ENCODE measurements at places on chromosomes 12 and 14.

- DNase-seq: no peak
Observed at GRCh38 chr12:2804393-2805142, 7.9 kb upstream of the ITFG2 start.

GRCh38 chr12:96152164-96152563 lies 42.0 kb upstream of the ELK3 start:
- DNase-seq: no peak

DNA sequence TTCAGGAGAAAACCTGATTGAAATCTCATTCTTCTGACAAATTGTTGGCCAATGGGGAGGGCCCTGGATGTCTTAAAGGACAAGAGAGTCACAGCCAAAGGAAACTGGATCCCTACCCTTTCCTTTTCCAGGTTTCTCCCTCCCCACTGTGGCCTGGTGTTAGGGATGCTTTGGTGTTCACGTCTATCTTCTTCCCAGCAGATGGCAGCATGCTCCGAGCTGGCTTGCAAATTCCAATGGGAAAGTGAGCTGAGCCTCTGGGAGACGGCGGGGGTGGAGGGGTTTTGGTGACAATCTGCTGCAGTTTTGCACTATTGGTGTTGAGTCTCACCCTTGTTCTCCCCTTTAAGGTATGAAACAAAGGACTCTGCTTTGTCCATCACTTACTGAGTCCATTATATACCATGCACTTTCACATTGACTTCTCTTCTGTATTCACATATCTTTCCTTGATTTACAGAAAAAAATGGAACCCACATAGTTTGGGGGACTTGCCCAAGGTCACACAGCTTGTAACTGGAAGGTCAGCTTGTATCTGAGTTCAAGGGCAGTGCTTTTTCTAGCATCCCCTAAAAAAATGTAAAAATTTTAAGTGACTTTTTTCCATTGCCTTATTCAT lies 39.3 kb downstream of the CCDC177 start:
- DNase-seq: no peak

- DNase-seq: no peak
Observed at GRCh38 chr12:1799882-1800400, 20.4 kb upstream of the LRTM2 start.
